Memory B cell (primary cell): ENCODE measurements at places on chromosomes 3 and 15.

DNA sequence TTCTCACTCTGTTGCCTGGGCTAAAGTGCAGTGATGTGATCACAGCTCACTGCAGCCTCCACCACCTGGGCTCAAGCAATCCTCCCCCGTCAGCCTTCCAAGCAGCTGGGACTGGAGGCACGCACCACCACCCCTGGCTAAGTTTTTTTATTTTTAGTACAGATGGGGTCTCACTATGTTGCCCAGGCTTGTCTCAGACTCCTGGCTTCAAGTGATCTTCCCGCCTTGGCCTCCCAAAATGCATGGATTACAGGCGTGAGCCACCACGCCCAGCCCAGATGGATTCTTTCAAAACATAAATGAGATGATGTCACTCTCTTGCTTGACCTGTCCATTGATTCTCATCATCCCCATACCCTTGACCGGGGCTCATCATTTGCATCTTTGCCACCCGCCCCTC, 72.6 kb upstream of the SLC6A6 start:
- no peak overlapping the region for H3K4me3 ChIP-seq
- peaks cover 3% of the 10 kb centered on the region for H3K4me1 ChIP-seq
- H3K27me3 ChIP-seq: peaks cover 13% of the 10 kb centered on the region
- no peaks in the 10 kb centered on the region for H3K36me3 ChIP-seq

DNA sequence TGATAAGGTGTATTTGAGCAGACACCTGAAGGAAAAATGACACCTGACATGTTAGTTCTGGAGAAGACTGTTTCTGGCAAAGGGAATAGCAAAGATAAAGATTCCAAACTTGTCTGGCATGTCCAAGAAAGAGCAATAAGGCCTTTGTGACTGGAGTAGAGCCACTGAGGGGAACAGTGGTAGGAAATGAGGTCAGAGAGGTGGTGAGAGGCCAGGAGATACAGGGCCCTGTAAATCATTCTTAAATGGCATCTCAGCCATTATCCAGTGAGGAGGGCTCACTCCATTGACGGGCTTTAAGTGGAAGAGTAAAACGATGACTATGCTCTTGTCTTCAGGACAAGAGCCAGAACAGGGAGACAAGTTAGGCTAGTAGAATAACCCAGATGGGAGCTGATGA, 4.5 kb downstream of the SLC49A4 start:
- peaks cover 16% of the 10 kb centered on the region for H3K36me3 ChIP-seq
- no peak for DNase-seq
- no peak overlapping the region for H3K27ac ChIP-seq

- H3K4me3 ChIP-seq: no peak overlapping the region
- H3K27ac ChIP-seq: no peak overlapping the region
- H3K4me1 ChIP-seq: peaks cover 5% of the 10 kb centered on the region
- no peaks in the 10 kb centered on the region for H3K27me3 ChIP-seq
- DNase-seq: no peak
These were observed 95.5 kb downstream of the SSR3 start for GRCh38 chr3:156459434-156459833.

GRCh38 chr3:149120051-149120972, 9.1 kb upstream of the HPS3 start:
- H3K4me1 ChIP-seq: peaks cover 6% of the 10 kb centered on the region
- no peak overlapping the region for H3K4me3 ChIP-seq

- peaks cover 4% of the 10 kb centered on the region for H3K4me1 ChIP-seq
- no peaks in the 10 kb centered on the region for H3K27me3 ChIP-seq
- no peak overlapping the region for H3K27ac ChIP-seq
- H3K4me3 ChIP-seq: no peak overlapping the region
These were observed 38.0 kb upstream of the COPB2 start for GRCh38 chr3:139427283-139428060.

DNA sequence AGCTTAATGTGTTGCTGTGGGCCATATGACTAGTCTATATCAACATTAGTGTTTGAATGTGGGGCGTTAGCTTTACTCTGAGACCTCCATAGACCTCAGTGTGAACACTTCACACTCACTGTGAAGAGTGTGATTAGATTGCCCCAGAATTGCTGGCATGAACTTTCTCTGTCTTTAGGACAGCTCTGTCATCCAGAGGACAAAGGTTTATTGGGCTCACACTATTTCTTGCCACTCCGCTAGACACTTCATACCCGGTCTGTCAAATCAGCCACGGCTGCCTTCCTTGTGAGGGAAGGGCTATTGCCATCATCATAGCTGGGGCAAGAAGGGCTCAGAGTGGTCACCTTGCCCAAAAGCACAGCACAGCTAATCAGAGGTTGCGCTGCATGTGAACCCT, 316.8 kb upstream of the NR2E3 start:
- no peak overlapping the region for H3K4me3 ChIP-seq
- H3K27me3 ChIP-seq: peaks cover 4% of the 10 kb centered on the region
- no peak overlapping the region for H3K27ac ChIP-seq
- H3K36me3 ChIP-seq: no peaks in the 10 kb centered on the region
- DNase-seq: no peak
- H3K4me1 ChIP-seq: no peaks in the 10 kb centered on the region

- DNase-seq: no peak
- H3K27me3 ChIP-seq: peaks cover 31% of the 10 kb centered on the region
- H3K4me1 ChIP-seq: peaks cover 11% of the 10 kb centered on the region
- H3K36me3 ChIP-seq: peaks cover 3% of the 10 kb centered on the region
These were observed at the start of gene PAQR9 for GRCh38 chr3:142963516-142964448. Gene PAQR9 (minus strand): TSS chr3:142963674. CDS start chr3:142963336, 338 bp downstream.
